Liver (tissue), 10 donors: ENCODE measurements at places on chromosomes 13 and 19.

DNA sequence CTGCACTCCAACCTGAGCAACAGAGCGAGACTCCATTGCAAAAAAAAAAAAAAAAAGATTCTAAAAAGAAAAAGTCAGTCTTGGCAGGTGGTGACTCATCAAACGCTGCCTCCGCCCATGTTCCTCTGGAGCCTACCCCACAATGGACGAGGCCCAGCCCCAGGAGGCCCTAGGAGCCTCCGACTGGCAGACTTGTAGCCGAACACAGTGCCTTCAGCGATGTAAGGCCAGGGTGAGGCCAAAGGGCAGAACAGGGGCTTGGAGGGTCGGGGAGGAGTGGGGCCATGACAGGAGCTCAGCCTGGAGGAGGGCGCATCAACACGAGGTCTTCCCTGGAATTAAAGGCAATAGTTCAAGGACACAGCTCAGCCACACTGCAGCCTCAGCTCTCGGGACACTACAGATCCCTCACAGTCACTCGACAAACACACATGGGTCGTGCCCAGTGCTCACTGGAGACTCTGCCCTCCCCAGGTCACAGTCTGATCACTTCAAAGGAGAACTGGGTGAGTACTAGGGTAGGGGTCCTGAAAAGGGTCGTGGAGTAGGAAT lies 5.1 kb downstream of the USE1 start:
- no peaks in the 10 kb centered on the region for H3K27me3 ChIP-seq
- H3K4me3 ChIP-seq, result no peak overlapping the region
- DNase-seq, result no peak
- peaks cover 4% of the 10 kb centered on the region for H3K36me3 ChIP-seq
- peaks cover 7% of the 10 kb centered on the region for H3K4me1 ChIP-seq

- no peaks in the 10 kb centered on the region for H3K4me1 ChIP-seq
- H3K27ac ChIP-seq, result no peak overlapping the region
- H3K36me3 ChIP-seq, result peaks cover 1% of the 10 kb centered on the region
- no peaks in the 10 kb centered on the region for H3K27me3 ChIP-seq
Measured at GRCh38 chr13:72970301-72970880, 88.4 kb upstream of the KLF5 start.

DNA sequence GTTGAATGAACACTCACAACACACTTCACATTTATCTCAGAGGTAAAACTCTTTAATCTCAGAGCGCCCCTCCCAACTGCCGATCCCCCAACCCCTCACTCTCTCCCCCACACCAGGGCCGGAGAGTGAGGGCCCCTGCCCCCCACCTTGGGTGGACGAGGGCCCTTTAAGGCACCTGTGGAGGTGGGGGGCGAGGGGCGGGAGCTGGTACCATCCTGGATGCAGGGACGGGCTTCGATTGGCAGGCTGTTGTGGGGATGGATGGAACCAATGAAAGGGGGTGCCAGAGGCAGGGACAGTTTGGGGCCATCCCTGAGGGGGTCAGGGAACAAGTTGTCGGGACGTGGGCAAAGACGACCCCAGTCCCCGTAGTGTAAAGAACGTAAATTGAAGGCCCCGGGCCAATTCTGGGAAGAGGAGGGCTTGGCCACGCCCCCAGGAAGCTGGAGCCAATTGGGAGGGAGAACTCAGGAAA lies 1.7 kb upstream of the PNKP start:
- H3K27me3 ChIP-seq, result no peaks in the 10 kb centered on the region
- no peaks in the 10 kb centered on the region for H3K36me3 ChIP-seq

GRCh38 chr13:40371531-40372125 lies 294.8 kb downstream of the FOXO1 start:
- H3K36me3 ChIP-seq, result no peaks in the 10 kb centered on the region
- H3K27ac ChIP-seq, result no peak overlapping the region
- no peak for DNase-seq
- peaks cover 8% of the 10 kb centered on the region for H3K4me1 ChIP-seq
- H3K27me3 ChIP-seq, result no peaks in the 10 kb centered on the region

DNA sequence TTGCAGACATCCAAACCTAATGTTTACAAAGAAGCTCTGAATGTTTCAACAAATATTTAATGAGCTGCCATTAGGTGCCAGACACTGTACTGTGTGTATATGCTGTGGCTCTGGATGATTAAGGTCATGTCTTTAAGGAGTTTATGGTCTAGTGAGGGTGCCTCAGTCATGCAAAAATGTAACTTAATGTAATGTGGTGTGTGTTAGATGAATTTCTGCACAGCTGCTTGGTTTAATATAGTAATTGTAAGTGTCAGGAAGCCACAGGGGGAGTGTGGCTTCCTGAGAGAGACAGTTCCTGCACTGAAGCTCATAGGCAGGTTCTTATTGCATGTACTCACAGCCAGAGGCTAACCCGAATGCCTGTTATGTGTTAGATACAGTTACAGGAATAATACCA lies 43.3 kb downstream of the SPATA13 start:
- H3K36me3 ChIP-seq, result no peaks in the 10 kb centered on the region
- peak overlapping the region; percentile 0 for H3K27ac ChIP-seq
- no peak for DNase-seq
- no peak overlapping the region for H3K4me3 ChIP-seq
- no peaks in the 10 kb centered on the region for H3K27me3 ChIP-seq

- H3K4me3 ChIP-seq, result no peak overlapping the region
- H3K27me3 ChIP-seq, result no peaks in the 10 kb centered on the region
- no peak for DNase-seq
Measured at GRCh38 chr19:18853755-18854427, 22.1 kb downstream of the UPF1 start.

- peaks cover 26% of the 10 kb centered on the region for H3K4me1 ChIP-seq
- peaks cover 11% of the 10 kb centered on the region for H3K36me3 ChIP-seq
- DNase-seq, result no peak
- H3K4me3 ChIP-seq, result peak within 1 kb of the TSS; percentile 93
- H3K27me3 ChIP-seq, result no peaks in the 10 kb centered on the region
Measured at GRCh38 chr19:43504426-43505185, at the start of gene PHLDB3. PHLDB3 (minus strand) TSS chr19:43504746; CDS start chr19:43504118, 628 bp downstream.

DNA sequence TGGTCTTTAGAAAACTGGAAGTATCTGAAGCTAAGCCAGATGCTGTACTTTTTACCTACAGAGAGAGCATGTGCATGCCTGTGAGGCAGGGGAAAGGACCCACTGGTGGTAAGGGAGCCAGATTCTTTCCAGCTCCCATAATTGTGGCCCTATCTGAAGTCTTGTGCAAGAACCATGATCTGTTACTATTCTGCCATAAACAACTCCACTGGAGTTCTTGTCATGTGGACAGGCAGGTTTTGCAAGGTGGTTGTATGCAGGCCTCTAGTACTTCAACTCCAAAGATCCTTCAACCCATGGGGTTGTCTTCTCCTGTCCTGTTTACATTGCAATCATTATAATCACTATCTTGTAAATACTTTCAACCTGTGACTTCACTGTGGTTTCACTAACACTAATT lies 14.1 kb downstream of the PROSER1 start:
- H3K27me3 ChIP-seq, result no peaks in the 10 kb centered on the region
- H3K27ac ChIP-seq, result no peak overlapping the region
- H3K4me1 ChIP-seq, result no peaks in the 10 kb centered on the region
- no peak overlapping the region for H3K4me3 ChIP-seq

- DNase-seq, result no peak
- H3K4me3 ChIP-seq, result no peak overlapping the region
- H3K4me1 ChIP-seq, result no peaks in the 10 kb centered on the region
- H3K36me3 ChIP-seq, result no peaks in the 10 kb centered on the region
Measured at GRCh38 chr13:45133396-45134118, 13.2 kb downstream of the GTF2F2 start.

DNA sequence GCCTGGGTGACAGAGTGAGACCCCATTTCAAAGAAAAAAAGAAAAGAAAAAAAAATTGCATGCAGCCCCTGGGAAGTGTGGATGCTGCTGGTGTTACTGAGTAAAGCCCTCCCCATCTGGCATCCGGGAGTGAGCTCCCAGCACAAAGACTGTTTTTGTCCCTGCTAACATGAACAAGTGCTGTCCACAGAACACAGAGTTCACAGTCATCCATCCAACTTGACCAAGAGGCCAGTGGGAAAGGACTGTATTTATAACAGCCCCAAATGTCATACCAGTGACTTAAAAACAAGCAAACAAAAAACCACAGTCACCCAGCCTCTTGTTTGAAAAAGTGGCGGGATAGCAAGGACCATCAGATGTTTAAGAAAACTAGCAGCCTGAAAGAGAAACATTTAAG lies 10.8 kb downstream of the FBXO17 start:
- no peaks in the 10 kb centered on the region for H3K4me1 ChIP-seq
- no peak for DNase-seq
- H3K4me3 ChIP-seq, result no peak overlapping the region
- H3K27ac ChIP-seq, result no peak overlapping the region
- peaks cover 4% of the 10 kb centered on the region for H3K36me3 ChIP-seq
- H3K27me3 ChIP-seq, result no peaks in the 10 kb centered on the region

GRCh38 chr19:50025794-50026549 lies at the start of gene ZNF473:
ZNF473 (plus strand) TSS chr19:50026005; CDS start chr19:50031083, 5,078 bp downstream.
- H3K27me3 ChIP-seq, result no peaks in the 10 kb centered on the region
- peak within 1 kb of the TSS; percentile 87 for H3K4me3 ChIP-seq
- H3K4me1 ChIP-seq, result peaks cover 26% of the 10 kb centered on the region
- peaks cover 3% of the 10 kb centered on the region for H3K36me3 ChIP-seq
- DNase-seq, result peak; percentile 89

GRCh38 chr19:20660473-20661140 lies 764 bp downstream of the ZNF626 start:
- H3K27me3 ChIP-seq, result no peaks in the 10 kb centered on the region
- peaks cover 12% of the 10 kb centered on the region for H3K36me3 ChIP-seq
- H3K27ac ChIP-seq, result peak overlapping the region; percentile 86

- no peak for DNase-seq
- no peak overlapping the region for H3K27ac ChIP-seq
- H3K36me3 ChIP-seq, result no peaks in the 10 kb centered on the region
- H3K4me1 ChIP-seq, result peaks cover 7% of the 10 kb centered on the region
Measured at GRCh38 chr13:30382836-30383525, 39.3 kb upstream of the UBE2L5 start.

GRCh38 chr19:10510301-10510802 lies 6.9 kb downstream of the S1PR5 start:
- peak; percentile 68 for DNase-seq
- no peaks in the 10 kb centered on the region for H3K4me1 ChIP-seq
- no peaks in the 10 kb centered on the region for H3K36me3 ChIP-seq

GRCh38 chr19:5000120-5000611 lies 31.3 kb downstream of the KDM4B start:
- no peak overlapping the region for H3K4me3 ChIP-seq
- H3K36me3 ChIP-seq, result no peaks in the 10 kb centered on the region
- H3K27ac ChIP-seq, result no peak overlapping the region

DNA sequence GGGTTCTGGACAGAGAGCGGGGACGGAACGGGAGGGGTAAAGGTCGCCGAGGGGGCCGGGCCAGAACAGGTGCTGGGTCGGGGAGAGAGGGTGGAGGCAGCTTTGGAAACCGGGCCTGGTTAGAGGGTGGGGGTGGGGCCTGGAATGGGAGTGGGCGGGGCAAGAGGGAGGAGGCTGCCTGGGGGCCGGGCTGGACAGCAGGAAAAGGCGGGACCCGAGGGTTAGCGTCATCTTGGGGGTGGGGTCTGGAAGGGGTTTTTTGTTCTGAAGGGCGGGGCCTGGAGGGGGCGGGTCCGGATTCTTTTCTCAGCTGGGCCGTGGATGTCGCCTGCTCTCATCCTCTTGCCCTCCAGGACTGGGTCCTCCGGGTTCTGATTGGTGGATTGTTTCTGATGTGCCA lies 4.3 kb upstream of the ZNF813 start:
- peak overlapping the region; percentile 33 for H3K4me3 ChIP-seq
- H3K36me3 ChIP-seq, result no peaks in the 10 kb centered on the region
- no peaks in the 10 kb centered on the region for H3K27me3 ChIP-seq
- DNase-seq, result no peak

GRCh38 chr13:105979131-105980011 lies 556.1 kb downstream of the EFNB2 start:
- H3K27me3 ChIP-seq, result no peaks in the 10 kb centered on the region
- H3K27ac ChIP-seq, result no peak overlapping the region
- H3K4me3 ChIP-seq, result no peak overlapping the region
- H3K36me3 ChIP-seq, result no peaks in the 10 kb centered on the region
- no peak for DNase-seq
- H3K4me1 ChIP-seq, result no peaks in the 10 kb centered on the region

GRCh38 chr13:111177081-111177711 lies 62.1 kb downstream of the ARHGEF7 start:
- no peak overlapping the region for H3K4me3 ChIP-seq
- H3K27ac ChIP-seq, result peak overlapping the region; percentile 61
- H3K36me3 ChIP-seq, result peaks cover 2% of the 10 kb centered on the region
- H3K27me3 ChIP-seq, result no peaks in the 10 kb centered on the region
- no peak for DNase-seq

DNA sequence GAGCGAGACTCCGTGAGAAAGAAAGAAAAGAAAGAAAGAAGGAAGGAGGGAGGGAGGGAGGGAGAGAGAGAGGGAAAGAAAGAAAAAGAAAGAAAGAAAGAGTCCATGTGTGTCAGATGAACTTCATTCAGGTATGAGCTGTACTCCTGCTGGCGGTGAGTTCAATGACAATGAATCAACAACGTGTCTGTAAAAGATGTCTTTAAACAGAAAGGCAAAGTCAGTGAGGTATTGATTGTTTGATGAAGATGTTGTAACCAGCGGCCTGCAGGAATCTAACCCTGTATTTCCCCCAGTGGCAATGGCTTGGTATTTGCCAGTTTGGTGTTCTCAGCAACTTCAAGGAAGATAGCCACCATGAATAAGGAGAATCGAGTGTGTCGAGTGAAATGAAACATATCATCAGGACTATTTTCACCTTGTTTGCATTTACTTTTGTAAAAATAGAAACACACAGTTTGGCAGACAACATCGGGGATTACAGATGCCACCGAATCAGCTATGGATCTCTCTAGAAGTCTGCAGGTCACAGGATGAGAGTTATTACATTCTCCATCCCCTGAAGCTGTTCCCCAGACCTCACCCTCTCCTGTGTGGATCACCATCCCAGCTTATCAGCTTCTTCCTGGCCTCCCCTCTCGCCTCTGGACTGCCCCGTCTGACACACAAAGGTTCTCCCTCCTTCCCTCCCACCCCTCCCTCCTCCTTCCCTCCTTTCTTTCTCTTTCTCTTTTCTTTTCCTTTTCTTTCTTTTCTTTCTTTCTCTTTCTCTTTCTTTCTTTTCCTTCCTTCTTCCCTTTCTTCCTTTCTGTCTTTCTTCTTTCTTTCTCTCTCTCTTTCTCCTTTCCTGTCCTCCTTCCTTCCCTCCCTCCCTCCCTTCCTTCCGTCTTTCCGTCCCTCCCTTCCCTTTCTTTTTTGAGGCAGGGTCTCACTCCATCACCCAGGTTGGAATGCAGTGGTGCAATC lies 8.2 kb upstream of the SBK3 start:
- H3K27me3 ChIP-seq, result no peaks in the 10 kb centered on the region
- no peak overlapping the region for H3K4me3 ChIP-seq
- DNase-seq, result no peak
- no peaks in the 10 kb centered on the region for H3K4me1 ChIP-seq

DNA sequence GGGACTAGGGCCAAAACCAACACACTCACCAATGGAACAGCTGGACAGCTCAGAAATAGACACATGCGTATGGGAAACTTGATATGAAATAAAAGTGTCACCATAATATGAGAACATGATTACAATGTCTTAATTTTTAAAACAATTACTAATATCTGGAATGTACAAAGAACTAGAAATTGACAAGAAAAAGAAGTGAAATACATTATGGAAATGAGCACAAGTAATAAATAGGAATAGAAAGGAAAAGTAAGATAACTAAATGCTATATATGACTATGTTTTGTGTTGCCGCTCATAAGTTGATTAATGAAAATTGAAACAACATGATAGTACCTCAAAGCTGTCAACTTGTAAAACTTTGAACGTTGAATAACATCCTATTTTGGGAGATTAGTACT lies 801.1 kb downstream of the SLITRK5 start:
- DNase-seq, result no peak
- H3K36me3 ChIP-seq, result no peaks in the 10 kb centered on the region
- H3K27me3 ChIP-seq, result no peaks in the 10 kb centered on the region
- no peak overlapping the region for H3K27ac ChIP-seq
- no peaks in the 10 kb centered on the region for H3K4me1 ChIP-seq
- no peak overlapping the region for H3K4me3 ChIP-seq

- H3K4me1 ChIP-seq, result no peaks in the 10 kb centered on the region
Measured at GRCh38 chr13:89610331-89610730, 1737.2 kb upstream of the MIR17HG start.
